ENCODE measurements at places on chromosomes 4 and X.

DNA sequence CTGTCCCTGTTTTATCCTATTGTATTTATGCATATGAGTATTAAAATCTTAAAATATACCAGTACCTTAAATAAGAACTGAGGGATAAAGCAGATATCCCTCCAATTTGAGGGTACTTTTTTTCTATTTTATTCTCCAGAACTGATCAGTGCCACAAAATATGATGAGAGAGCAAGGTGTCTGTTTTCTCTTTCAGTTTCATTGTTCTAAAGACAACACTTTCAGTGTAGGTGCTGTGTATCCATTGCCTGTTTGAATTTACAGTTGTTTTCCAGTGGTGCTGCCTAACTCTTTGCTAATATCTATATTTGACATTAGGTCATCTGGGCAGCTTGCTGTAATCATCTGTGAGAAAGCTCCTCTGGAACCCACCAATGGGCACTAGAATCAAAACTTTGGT lies 394.7 kb downstream of the IL1RAPL1 start:
- no peak for DNase-seq

- DNase-seq, result no peak
Observed at GRCh38 chr4:86717651-86718050, 123.5 kb downstream of the PTPN13 start.

DNA sequence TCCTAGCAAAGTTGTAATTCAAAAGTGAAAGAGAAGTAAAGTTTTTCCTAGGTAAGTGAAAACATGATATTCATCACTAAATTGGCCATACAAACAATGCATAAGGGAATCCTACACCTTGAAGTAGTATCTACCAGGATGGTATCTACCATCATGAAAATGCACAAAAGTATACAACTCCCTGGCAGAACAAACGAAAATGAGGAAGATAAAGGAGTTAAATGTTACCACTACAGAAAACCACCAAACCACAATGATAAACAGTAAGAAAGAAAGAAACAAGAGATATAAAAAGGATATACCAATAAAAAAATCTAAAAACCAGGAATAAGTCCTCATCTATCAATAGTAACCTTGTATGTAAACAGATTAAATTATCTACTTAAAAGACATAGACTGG lies 26.9 kb downstream of the GK2 start:
- no peak for DNase-seq

DNA sequence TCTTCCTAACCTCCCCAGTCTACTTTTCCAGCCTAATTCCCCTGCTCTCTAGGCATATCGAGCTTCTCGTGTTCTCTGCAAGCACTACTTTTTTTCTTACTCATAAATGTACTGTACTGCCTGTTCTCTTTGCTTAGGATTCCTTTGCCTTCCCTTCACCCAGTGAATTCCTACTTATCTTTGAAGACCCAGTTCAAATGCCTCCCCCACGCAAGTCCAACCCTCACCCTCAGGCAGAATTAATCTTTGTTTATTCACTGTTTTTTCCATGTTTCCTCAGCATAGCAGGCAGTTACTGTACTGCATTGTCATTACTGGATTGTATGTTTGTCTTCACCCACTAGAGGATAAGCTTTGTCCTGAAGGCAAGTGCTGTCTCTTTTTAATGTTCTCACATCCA lies 287.7 kb downstream of the BMPR1B start:
- no peak for DNase-seq

DNA sequence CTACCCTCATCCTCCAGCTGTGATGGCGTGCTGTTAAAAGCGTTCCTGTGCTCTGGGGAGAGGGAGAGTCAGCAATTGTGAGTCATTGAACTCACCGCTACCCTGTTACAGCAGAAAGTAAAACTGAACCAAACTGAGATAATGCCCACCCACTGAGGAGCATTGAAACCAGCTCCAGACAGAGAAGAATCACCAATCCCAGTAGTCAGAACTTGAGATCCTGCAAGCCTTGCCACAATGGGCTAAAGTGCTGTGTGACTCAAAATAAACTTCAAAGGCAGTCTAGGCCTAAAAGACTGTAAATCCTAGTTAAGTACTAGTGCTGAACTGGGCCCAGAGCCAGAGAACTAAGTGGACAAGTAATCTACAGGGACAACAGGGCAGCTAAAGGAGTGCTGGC lies 1394.2 kb upstream of the DIAPH2 start:
- no peak for DNase-seq

DNA sequence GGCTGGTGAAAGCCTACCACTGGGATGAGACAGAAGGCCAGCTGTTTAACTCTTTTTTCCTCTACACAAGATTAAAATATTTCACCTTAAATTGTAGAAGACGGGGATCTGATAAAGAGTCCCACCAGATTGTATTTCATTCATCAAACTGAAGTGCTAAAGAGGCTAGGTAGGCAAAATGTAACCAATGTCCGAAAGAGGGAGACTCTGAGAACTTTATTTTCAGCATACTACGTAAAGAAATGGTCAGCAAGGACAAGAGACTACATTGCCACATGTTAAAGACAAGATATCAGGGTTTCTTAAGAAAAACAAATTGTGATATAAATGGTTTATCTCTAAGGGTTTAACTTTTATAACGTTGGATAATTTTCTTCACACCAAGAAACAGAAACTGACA lies 71.6 kb upstream of the INPP4B start:
- DNase-seq, result no peak

DNA sequence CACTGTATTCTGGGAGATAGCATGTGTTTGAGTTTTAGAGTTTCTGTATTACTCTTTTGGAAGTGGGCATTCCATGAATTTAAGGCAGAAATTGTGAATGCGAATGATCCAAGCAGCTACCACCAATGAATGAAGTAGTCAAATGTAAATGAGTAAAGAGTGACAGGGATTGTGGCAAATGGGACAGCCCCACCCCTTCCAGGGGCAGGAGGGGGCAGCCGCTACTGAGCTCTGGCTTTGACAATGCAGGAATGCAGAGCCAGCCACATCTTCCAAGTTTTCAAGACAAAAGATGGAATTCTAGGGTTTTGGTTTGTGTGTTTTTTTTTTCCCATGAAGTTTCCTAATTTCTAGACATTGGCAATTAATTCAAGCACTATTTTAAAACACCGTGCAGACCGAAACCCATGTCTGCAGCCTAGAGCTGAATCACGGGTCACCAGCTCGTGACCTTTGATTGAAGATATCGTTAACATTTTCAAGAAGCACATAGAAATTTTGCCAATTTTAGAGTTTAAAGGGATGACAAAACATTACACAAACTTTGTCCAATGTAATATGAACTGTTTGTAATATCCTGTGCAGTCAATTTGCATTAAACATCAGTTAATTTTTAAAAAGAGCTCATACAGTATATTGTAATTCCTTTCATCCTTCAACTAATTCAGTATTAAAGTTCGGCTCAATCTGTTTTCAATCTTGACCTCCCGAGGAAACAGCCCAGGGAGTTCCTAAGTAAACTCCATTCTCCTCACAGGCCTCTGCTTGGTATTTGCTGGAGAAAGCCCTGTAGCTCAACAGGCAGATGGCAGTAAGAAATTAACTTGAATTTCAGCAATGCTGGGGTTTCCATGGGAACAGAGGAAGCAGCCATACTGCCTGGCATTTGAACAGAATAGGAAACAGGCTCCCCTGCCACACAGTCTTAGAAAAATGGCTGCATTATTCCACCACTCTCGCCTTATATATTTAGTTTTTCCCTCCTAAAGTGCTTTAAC lies 83.4 kb downstream of the UCHL1 start:
- no peak for DNase-seq

- no peak for DNase-seq
Observed at GRCh38 chr4:41712425-41712824, 36.1 kb downstream of the PHOX2B start.

DNA sequence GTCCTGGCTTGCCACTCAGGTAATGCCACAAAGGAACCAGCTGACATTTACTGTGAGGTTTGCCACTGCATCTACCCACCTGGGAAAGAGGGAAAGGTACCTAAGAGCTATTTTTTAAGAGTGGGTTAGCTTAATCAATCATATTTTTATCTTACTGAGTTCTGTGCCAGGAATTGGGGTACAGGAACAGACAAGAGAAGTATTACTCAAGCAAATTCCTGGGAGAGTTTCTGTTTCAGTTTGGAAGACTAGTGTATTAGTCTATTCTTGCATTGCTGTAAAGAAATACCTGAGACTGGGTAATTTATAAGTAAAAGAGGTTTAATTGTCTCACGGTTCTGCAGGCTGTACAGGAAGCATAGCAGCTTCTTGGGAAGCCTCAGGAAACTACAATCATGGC lies 23.2 kb downstream of the PSMD10 start:
- no peak for DNase-seq

DNA sequence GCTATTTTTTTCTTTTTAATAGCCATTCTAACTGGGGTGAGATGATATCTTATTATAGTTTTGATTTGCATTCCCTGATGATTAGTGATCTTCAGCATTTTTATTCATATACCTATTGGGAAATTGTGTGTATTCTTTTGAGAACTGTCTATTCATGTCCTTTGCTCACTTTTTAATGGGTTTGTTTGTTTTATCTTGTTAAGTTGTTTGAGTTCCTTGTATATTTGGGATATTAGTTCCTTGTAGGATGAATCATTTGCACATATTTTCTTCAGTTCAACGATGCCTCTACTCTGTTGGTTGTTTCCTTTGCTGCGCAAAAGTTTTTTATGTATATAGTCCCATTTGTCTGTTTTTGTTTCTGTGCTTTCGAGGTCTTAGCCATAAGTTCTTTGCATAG lies 43.1 kb upstream of the DRP2 start:
- DNase-seq, result no peak
